Stimulated activated CD8-positive, alpha-beta memory T cell treated with anti-CD3 and anti-CD28 coated beads, Interleukin-7, amount 100 ng/mL, for 4 hours (primary cell): ENCODE measurements at places on chromosomes 7 and 10.
A peak's percentile ranks its signal among the peaks of the same experiment; 100 is the strongest.

- DNase-seq: peak; percentile 62
Observed at GRCh38 chr10:101141616-101142532, 10.8 kb downstream of the TLX1 start.

- DNase-seq: no peak
Observed at GRCh38 chr10:79017882-79018520, 50.8 kb upstream of the ZMIZ1 start.

DNA sequence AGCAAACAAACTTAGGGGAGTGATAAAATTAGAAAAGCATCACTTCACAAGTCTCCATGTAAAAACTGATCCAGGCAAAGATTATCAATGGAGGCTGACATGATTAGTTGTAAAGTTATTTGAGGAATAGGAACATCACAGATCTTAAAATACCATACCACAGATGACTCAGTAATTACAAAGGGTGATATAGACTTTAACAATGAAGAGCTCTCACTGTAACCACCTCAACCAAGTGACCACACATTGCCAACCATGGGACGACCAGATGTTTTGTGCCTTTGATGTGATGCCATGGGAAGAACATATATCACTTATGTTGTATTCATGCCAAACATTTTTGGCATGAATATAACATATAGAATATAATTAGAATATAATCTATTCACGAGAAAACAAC, 11.7 kb downstream of the AASS start:
- no peak for DNase-seq

GRCh38 chr7:37920305-37920848, at the start of gene EPDR1:
Gene EPDR1 (plus strand): TSS chr7:37920640. CDS start chr7:37920940, 300 bp downstream.
- no peak for DNase-seq

DNA sequence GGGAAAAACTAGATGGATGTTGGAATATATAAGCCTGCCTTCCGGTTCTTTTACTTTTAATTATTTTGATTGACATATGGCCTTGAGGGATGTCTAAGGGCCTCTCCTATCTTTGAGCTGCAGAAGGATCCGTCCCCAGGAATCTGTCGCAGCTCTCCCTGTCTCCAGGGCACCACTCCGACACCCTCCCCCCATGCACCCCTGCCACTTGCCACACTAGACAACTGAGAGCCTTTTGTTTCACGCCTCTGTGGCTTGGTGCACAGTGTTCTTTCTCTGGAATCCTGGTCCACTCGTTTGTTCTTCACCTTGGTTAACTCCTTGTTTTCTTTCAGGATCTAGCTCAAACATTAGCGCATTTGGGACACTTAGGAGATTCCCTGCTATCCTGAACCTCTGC, 124.1 kb upstream of the EFCAB10 start:
- no peak for DNase-seq

- DNase-seq: no peak
Observed at GRCh38 chr10:12400266-12400931, 51.1 kb downstream of the CAMK1D start.

- DNase-seq: no peak
Observed at GRCh38 chr7:101124376-101125056, 2.4 kb upstream of the SERPINE1 start.

GRCh38 chr10:31778627-31779026, 150.0 kb downstream of the ARHGAP12 start:
- DNase-seq: no peak

DNA sequence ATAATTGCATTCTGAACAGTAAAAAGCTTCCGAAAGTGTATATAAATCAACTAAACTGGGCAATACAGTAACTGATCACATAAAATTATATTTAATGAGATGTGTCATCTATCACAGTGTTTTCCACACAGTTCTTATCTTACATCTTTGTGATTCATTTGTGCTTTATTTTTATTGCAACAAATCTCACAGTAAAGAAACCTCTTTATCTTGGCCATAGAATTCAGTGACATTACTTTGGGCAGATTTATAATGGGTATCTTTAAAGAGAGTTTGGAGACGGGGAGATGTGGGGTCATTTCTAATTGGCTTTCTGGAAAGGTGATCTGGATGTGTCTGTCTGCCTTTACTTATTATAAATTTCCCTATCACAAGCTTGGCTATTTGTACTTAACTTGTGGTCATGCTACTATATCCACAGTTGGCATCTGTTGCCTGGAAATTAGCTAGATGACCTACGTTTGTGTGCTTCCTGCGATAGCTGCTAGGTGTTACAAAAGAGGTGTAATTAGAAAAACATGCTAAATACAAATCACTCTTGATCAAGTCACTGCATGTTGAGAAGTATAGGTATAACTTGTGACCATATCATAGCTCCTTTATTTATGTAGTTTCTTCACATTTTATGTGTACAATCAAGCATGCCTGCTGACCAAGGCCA, 123.8 kb downstream of the ARID5B start:
- DNase-seq: no peak

GRCh38 chr7:155064186-155064585, 5.9 kb upstream of the HTR5A start:
- DNase-seq: no peak

GRCh38 chr10:110509560-110509959, 11.9 kb downstream of the DUSP5 start:
- DNase-seq: no peak

GRCh38 chr10:22058201-22058600, 54.7 kb upstream of the DNAJC1 start:
- DNase-seq: no peak

DNA sequence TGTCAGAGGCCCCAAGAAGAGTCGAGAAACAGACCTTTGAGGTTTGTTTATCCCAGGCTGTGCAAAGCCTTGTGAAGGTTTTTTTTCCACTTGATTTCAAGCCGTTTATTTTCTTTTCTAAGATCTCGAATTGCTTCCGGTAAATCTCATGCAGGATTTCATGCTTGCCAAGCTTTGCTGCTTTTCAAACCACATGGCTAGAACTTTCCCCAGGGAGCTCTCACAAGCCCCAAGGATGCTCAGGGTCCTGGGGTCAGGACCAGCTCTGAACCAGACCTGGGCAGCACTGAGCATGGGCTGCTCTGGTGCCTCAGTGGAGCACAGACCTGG, 48.0 kb upstream of the AQP1 start:
- no peak for DNase-seq

DNA sequence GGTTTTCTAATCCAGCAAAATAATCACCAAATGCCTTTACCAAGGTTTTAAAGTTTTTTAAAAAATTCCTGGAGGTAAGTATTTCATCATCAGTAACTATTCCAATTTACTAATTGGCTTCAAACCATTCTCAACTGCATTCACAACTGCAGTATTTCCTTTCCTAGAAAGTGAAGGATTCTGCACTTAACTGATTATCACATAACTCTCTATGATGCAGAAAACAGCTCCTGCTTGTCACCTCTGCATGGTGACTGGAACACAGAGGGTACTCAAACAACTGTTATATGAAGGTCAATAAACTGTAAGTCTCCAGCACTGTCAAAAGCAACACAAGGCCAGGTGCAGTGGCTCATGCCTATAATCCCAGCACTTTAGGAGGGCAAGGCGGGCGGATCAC, 42.6 kb downstream of the SRPK2 start:
- DNase-seq: no peak
